MCF 10A (cell line): ENCODE measurements at places on chromosomes 3 and 15. TPM values are rescaled to one million over a fixed set of nuclear protein-coding genes. Genes with fewer than 3 reads are reported as not detected.

- H3K36me3 ChIP-seq, result no peaks in the 10 kb centered on the region
- H3K27ac ChIP-seq, result no peak overlapping the region
- no peaks in the 10 kb centered on the region for H3K27me3 ChIP-seq
- H3K4me3 ChIP-seq, result no peak overlapping the region
These were observed 400.0 kb downstream of the LSAMP start for GRCh38 chr3:116045314-116045713.

- H3K4me3 ChIP-seq, result no peak overlapping the region
- no peaks in the 10 kb centered on the region for H3K4me1 ChIP-seq
- no peak overlapping the region for H3K27ac ChIP-seq
- no peaks in the 10 kb centered on the region for H3K27me3 ChIP-seq
- peak; percentile 9 for DNase-seq
- H3K36me3 ChIP-seq, result no peaks in the 10 kb centered on the region
These were observed 747.6 kb downstream of the NAALADL2 start for GRCh38 chr3:175606650-175607318.

DNA sequence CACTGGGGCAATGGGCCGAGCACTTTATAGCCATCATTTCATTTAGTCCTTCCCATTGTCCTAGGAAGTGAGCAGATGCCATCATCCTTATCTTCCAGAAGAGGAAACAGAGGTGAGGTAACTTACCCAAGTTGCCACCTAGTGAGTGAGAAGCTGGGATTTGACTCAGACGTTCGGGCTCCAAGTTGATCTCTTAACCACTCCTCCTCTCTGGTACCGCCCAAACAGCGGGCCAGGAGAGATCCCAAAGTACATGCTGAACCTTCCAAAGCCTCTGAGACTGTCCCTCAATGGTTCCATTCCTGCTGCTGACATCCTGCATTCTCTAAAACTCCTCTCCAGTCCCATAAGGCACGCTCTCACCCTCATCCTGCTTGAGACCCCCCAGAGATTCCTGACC, 56.2 kb downstream of the EXOG start:
- H3K4me1 ChIP-seq, result no peaks in the 10 kb centered on the region
- H3K27ac ChIP-seq, result no peak overlapping the region
- H3K27me3 ChIP-seq, result peaks cover 41% of the 10 kb centered on the region
- DNase-seq, result no peak
- no peaks in the 10 kb centered on the region for H3K36me3 ChIP-seq

The ZBTB20 gene
- total RNA-seq, result 10.7 and 11.6 TPM in 2 replicates

The CCDC51 gene
- total RNA-seq, result 31.9 and 32.5 TPM in 2 replicates

DNA sequence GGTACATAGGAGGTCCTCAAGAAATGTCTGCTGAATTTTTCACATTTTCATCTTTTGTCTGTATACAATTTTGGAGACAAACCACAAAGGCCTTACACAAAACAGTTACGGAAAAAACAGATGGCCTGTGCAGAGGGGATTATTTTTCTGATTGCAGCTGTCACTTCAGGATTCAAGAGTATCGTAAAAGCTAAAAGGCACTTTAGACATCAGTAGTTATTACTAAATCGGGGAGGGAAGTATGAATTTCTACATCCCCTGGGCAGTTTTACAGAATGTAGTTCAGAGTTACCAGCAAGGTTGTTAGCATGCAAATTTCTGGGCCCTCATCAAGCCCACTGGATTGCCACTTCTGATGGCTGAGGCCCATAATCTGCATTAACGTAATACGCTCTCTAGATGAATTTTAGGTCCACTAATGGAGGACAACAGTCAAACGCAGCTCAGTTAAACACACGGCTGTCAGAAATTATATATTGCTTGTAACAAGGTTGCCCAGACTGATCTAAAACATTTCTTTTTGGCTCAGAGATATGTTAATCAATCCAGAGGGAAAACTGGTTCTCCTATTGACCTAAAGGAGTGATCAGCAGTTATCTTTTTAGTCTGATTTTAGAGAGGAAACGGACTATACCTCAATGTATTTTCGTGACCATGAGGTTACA, 1.1 kb downstream of the RIOX2 start:
- no peaks in the 10 kb centered on the region for H3K27me3 ChIP-seq
- peak overlapping the region; percentile 25 for H3K27ac ChIP-seq
- H3K36me3 ChIP-seq, result peaks cover 23% of the 10 kb centered on the region
- peak overlapping the region; percentile 77 for H3K4me3 ChIP-seq
- H3K4me1 ChIP-seq, result peaks cover 25% of the 10 kb centered on the region

DNA sequence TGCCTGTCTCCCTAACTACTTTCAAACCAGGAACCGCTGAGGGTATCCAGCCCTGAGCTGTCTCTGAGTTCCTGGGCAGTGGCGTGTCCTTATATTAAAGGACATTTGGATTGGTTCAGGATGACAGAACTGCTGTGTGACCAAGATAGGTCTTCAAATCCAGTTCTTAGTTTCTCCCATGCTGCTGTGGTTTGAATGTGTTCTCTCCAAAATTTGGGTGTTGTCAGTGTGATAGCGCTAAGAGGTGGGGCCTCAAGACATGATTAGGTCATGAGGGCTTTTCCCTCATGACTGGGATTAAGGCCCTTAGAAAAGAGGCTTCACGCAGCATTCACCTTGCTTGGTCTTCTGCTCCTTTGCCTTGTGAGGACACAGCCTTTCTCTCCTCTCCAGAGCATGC, 376.5 kb upstream of the TPM1 start:
- H3K4me1 ChIP-seq, result no peaks in the 10 kb centered on the region
- no peak for DNase-seq
- no peak overlapping the region for H3K4me3 ChIP-seq
- no peaks in the 10 kb centered on the region for H3K27me3 ChIP-seq
- H3K36me3 ChIP-seq, result no peaks in the 10 kb centered on the region

DNA sequence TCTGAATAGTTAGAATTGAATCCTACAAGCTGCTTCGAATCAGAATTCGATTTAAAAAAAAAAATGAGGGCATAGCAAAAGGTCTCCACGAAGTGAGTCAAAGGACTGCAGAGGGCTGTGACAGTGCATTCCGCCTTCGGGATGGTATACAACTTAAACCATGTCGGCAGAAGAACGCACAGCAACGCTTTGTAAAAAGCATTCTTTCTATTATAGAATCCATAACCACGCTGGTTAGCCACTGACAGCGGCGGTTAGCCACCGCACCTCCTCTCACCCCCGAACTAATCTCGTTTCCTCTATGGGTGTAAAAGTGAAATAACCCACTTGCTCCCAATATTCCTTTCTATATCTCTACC, 664 bp upstream of the PIK3CA start:
- no peaks in the 10 kb centered on the region for H3K27me3 ChIP-seq
- peaks cover 6% of the 10 kb centered on the region for H3K36me3 ChIP-seq
- DNase-seq, result no peak
- H3K4me1 ChIP-seq, result peaks cover 22% of the 10 kb centered on the region
- no peak overlapping the region for H3K4me3 ChIP-seq

The CCDC39 gene
- not detected in 2 replicates for total RNA-seq

The SLC9C1 gene
- not detected in 2 replicates for total RNA-seq

The PLS1 gene
- 7.3 and 9.3 TPM in 2 replicates for total RNA-seq

DNA sequence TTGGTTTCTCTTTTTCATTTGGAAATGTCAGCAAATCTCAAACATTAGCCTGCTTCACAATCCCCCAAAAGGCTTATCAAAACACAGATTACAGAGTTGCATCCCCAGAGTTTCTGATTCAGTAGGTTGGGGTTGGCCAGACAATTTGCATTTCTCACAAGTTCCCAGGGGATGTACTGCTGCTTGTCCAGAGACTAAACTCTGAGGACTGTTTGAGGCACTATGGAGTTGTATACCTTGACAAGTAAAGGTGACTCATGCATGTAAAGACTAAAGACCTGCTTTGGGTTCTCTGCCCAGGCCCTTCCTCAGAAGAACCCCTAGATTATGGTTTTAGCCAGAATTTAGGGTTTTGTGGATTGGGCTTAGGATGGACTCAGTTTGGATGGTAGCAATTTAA, 151.1 kb upstream of the ARHGEF26 start:
- no peaks in the 10 kb centered on the region for H3K27me3 ChIP-seq
- no peaks in the 10 kb centered on the region for H3K4me1 ChIP-seq
- DNase-seq, result no peak
- no peak overlapping the region for H3K4me3 ChIP-seq
- no peak overlapping the region for H3K27ac ChIP-seq
